Liver (tissue), 10 donors: ENCODE measurements at places on chromosomes 6 and 20.

GRCh38 chr20:57881466-57882385 lies 171.9 kb upstream of the PMEPA1 start:
- DNase-seq = no peak

DNA sequence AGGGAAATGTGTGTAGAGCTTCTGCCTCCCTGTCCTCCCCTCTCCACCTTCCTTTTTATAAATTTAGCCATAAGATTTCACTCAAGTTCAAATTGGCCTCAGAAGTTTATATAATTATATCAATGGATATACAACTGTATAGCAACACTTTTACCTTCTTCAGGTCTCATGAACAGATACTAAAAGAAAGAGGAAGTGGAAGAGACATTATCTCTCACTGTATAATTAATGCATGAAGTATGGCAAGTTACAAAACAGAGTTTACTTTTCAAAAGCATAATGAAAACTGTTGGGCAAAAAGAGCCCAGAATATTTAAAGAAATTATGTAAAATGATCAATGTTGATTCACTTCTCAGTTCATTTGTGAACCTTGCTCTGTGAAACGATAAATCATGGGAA lies 99.7 kb downstream of the PDE7B start:
- DNase-seq = no peak

GRCh38 chr6:92124200-92124651 lies 1295.1 kb downstream of the EPHA7 start:
- DNase-seq = no peak

DNA sequence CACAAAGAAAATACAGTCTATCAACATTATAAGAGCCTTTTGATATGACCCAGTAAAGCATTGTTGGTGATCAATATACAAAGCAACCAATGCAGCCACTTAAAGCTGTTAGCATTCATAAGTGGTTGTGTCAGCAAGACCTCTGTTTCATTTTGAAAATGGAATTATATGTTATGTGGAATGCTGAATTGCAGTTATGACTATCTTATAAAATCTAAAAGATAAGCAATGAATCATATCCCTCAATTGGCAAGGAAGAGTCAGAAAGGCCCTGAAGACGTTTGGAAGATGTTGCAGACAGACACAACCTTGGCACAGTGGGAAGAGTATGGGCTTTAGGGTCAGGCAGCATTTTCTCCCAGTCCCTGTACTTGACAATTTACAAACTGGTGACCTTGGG lies 93.8 kb upstream of the RNF217 start:
- DNase-seq = no peak

DNA sequence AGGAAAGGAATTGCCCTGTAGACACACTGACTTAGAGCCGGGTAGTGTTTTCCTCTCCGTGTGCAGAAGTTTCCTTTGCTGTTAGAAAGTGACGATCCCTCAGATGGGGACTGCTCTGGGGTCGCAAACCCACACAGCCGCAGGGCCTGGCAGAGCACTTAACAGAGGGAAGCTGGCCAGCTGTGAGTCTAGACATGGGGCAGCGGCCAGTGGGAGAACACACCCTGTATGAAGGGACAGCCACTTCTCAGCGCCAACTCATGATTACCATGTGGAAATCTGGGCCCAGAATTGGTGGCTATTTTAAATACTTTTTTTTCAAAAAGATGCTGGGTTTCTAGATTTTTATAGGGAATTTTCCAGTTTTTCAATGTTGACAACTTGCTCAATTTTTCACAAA lies 39.4 kb downstream of the SLC9A8 start:
- DNase-seq = no peak

GRCh38 chr6:84728602-84729001 lies 35.8 kb downstream of the TBX18 start:
- DNase-seq = no peak

DNA sequence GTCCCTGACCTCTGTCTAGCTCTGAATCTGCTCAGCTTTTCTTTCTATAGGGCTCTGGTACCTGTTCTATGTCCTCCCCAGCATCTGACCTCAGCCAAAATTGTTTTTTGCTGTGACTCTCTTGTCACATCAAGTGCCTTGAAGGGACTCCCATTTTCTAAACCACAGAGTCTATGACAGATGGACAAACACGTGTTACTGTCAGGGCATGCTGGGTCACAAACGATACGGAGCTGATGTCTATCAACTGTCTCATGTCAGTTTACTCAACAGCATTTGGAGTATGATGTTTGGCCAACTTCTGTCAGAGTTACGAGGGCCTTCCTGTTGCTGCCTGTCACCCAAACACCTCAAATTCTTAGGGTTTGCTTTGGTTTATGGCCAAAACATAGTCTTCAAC lies 20.5 kb downstream of the ID4 start:
- DNase-seq = no peak
